Activated CD4-positive, alpha-beta T cell treated with anti-CD3 and anti-CD28 coated beads for 1 hour (primary cell): ENCODE measurements at places on chromosomes 2 and 18.

GRCh38 chr18:2312440-2312839 lies 258.9 kb downstream of the METTL4 start:
- no peak for DNase-seq

- DNase-seq = no peak
Measured at GRCh38 chr2:85429213-85429923, 10.9 kb downstream of the SH2D6 start.

DNA sequence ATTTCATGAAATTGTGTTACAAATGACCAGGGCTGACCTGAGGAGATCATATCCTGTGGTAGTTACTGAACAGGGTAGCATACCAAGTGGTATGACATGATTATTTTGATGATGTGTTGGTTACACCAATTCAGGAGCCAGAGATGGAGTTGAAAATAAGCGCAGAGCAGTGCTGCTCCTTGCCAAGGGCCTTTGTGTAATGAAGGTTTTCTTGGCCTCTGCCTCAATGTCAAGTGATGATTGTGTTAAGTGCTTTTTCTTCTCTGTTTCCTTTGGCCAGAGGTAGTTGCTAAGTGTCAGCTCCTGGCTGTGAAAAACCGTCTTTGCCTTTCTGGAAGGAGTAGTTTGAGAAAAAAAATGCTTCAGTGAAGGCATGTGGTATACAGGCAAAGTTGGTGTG lies 131.2 kb downstream of the CERS6 start:
- DNase-seq = no peak

GRCh38 chr2:40405465-40405864 lies 46.4 kb downstream of the SLC8A1 start:
- no peak for DNase-seq

GRCh38 chr18:49813069-49813318 lies 339 bp downstream of the ACAA2 start:
- no peak for DNase-seq

- no peak for DNase-seq
Measured at GRCh38 chr2:233213011-233213410, 38.5 kb upstream of the ATG16L1 start.

GRCh38 chr2:201358684-201359083 lies 1.5 kb upstream of the FLACC1 start:
- no peak for DNase-seq

DNA sequence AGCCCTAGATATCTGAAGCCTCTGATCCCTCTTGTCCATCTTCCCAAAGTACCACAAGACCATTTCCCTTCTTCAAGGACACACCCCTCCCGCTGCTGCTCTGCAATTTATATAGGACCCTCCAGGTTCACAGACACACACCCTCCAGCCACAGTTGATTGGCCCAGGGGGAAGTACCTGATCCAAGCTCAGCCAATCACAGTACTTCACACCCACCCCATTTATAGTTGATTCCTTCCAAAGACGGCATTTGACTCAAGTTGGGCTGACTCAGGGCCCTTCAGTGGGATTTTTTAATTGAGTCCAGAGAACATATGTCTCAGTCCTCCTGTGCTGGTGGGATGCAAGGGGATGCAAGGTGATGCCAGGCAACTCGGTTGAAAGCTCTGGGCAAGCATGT lies 59.2 kb downstream of the GYPC start:
- no peak for DNase-seq

DNA sequence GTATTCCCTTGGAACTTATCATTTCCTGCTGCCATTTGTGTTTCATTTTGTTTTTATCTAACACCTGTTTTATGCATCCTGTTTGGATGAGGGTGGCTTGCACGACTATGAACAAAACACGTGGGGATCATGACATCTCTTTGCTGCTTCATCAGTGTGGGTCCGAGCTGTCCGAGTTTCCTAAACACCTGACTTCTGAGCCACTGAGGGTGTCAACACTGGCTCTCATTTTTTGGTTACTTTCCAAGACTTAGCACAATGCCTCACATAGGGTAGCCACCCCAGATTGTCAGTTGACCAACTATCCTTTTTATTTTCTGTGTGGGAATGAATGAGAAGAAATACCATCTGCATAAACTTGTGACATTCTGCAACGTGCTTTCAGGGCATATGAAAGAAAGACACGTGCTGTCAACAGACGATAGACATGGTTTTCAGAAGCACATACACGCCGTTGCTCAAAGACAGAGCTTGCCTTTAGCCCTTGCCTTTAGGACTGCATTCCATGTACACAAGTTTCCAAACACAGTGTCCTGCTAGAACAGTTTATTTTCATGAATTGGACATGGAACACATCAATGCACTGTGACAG lies 166.7 kb downstream of the MYT1L start:
- no peak for DNase-seq

DNA sequence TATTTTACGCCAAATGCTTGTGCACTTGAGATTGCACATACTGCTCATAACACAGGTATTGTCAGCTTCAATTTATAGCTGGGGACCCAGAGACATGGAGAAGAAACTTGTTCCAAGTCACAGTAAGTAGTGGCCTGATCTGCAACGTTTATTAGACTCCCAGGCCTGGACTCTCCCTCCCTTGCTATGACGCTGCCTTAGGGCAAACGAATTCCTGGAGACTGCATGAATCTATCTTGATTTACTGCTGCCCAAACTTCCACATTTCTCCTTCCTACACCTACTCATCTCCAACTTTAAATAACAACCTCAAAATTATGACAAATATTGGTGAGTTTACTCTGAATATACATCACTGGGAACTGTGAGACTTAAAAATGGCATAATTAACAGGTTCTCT lies 145.1 kb upstream of the CCDC195 start:
- no peak for DNase-seq

- DNase-seq = no peak
Measured at GRCh38 chr2:42569116-42569711, 782 bp downstream of the MTA3 start.

DNA sequence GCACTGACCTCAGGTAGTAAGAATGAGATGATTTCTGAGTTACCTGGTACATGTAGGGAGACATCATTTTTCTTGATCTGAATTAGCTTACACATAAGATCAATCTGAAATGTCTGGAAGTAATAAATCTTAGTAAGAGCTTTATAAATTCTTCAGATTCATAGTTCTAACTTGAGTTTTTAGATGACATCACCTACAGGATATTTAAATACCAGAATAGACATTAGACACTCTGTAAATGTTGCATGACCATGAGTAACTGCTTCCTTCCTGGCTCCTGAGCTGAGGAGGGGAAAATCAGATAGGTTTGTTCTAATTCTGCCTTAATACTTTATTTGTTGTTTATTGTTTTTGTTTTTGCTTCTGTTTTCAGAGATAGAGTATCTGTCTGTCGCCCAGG lies 181.8 kb downstream of the PHLPP1 start:
- DNase-seq = no peak

DNA sequence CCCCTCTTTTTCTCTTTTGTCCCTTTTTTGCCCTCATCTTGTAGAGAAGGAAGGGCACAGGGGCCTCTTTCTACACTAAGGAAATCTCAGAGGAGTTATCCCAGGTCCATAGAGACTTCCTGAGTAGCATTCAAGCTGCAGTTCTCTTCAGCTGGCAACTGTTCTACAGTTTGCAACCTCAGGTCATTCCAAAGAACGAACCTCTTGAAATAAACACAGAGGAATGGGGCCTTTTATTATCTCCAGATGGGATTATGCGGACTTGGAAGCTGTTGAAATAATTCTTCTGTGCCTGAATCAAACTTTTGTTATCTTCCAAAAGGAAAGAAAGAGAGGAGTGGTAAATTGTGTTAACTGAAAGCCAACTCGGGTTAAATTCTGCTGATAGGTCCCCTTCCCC lies 31.0 kb upstream of the NFE2L2 start:
- DNase-seq = no peak

GRCh38 chr2:177239932-177240630 lies 24.4 kb downstream of the NFE2L2 start:
- no peak for DNase-seq

DNA sequence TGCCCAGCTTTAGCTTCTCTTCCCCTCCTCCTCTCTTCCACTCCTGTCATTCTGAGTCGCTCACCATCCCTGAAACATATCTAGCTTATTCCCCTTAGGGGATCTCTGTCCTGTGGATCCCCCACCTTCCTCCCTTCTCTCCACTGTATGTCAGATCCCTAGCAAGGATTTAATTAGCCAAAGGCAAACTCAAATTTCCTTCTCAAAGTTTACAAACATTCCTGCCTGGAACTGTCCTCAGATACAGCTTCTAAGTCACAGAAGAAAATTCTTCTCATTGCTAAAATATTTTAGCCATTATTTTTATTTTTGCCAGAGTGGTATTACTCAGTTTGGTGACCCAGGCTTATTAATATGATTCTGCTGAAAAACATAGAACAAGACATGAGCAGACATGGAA lies 315.3 kb downstream of the CYP26B1 start:
- DNase-seq = no peak

- DNase-seq = no peak
Measured at GRCh38 chr18:56812674-56813073, 161.5 kb downstream of the WDR7 start.

DNA sequence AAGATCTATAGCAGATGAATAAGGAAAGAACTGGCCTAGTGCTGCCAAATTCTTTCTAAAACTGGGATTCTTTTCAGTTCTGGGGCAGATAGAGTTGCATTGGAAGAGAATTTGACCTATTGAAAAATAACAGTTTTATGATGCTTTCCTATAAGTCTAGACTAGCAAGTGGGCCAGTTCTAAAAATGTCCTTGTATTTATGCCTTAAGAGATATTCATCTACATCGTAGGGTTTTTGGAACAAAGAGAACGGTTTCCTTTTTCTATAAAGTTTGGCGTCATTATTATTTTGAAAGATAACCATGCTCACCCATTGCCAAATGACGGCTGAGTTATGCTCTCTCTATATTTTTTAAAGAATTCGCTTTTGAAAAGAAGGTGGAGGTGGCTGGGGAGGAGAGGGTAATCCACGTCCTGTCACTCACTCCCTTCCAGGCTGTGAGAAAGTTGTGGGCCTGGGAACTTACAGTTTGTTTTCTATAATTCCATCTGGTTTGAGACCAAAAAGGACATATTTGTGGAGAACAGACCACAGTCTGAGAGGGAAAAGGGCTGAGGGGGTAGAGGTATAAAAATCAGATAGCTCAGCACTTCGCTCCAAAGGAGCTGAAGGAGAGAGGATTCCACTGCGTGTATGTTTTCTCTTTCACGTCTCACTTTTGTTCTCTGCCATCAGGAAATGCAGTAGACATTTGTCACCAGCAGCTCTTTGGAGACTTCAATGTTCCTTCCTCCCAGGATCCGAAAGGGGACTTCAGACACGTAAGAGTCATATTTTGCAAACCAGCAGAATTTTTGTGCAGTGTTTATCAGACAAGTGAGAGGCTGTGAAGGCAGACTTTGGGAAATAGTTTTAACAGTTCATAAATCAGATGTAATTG lies 281.9 kb upstream of the FN1 start:
- no peak for DNase-seq

DNA sequence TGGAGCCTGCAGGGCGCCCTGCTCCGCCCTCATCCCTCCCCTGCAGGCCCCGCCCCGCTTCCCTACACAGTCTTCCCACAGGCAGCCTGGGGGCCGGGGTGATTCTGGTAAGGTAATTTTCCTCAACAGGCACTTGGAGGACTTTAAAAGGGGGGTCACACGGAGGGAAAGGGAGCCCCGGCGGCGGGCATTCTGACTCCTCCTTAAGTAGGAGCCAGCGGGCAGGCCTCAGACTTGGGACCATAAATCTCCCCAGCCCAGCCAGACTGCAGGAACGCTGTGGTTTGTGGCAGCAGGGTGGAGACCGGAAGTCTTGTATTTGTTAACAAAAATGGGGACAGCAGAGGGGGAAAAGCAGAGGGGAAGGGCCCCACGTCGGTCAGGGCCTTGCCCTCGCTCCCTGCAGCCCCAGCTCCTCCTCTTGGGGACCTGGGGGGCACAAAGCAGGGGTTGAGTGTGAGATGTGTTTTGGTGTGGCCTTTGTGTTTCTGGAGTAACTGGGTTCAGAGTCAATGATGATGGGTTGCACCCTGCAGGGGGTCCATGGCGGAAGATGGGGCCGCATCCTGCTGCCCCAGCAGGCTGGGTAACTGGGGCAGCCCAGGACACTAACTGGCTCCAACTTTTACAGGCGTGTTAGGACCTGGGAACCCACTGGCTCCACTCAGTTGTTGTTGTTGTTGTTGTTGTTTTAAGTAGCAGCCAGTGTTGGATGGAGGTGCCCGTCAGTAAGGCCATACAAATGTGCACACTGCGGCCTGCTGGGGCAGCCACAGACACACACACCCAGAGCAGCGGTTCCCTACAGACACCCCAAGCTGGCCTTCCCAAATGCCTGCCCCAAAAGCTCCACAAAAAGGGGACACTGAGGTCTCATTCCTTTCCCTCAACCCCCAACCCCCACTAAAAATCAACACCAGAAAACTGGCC lies 27.7 kb downstream of the SMAD7 start:
- no peak for DNase-seq

GRCh38 chr2:69933254-69933828 lies 18.4 kb downstream of the MXD1 start:
- no peak for DNase-seq

DNA sequence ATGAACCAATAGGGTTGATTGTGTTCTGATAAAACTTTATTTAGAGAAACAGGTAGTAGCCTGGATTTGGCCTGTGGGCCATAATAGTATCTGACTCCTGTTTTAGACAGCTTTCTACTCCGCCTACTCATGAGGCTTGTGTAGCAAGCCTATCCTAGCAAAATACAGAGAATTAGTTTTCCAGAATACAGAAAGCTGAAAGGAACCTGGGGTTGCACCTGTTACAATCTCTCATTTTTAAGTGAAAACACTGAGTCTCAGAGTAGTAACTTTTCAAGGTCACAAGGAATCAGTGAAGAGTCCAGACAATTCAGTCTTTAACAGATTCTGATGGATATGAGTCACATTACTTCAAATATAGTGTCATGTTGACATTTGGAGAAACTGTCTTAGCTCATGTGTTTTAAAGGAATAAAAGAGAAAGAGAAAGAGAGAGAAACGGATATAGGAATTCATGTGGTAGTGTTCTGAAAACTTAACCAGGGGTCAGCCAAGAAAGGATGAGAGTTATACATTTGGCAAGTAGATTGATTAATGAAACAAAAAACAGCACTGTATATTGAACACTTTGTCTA lies 17.0 kb downstream of the ARHGAP28 start:
- DNase-seq = no peak

DNA sequence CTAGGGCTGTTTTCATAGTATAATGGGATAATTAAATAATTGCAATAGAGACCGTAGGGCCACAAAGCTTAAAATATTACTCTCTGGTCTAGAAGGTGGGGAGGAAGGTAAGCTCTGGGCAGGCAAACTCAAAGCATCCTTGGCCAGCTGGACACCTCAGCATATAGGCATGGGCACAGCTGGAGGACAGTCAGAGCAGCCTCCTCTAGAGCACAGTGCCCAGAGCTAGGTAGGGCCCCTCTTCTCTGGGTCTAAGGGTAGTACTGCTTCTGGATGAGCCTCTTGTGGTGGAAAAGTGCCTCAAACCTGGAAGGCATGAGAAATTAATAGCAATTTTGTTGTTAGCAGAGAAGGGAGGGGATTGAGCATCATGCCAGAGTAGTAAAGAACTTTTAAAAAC lies 291.3 kb upstream of the FBXO11 start:
- no peak for DNase-seq

DNA sequence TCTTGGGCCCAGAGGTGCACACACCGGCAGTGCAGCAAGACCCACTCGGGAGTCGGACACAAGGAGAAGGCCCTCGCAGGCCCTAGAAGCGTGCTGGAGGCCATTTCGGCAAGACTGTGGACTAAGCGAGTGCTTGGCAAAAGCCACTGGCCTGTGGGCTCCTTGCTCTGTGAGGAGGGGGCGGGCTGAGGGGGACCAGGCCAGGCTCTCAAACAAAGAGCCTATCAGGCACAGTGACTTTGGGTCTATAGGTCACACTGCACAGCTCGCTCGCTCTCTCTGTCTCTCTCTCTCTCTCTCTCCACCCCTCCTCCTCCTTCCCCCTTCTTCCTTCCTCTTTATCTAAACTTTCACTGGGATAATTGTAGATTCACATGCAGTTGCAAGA lies 23.6 kb upstream of the ZCCHC2 start:
- no peak for DNase-seq
